ENCODE measurements at places on chromosomes 3 and 15.

GRCh38 chr3:17852217-17852616, 109.8 kb upstream of the TBC1D5 start:
- DNase-seq, result no peak

DNA sequence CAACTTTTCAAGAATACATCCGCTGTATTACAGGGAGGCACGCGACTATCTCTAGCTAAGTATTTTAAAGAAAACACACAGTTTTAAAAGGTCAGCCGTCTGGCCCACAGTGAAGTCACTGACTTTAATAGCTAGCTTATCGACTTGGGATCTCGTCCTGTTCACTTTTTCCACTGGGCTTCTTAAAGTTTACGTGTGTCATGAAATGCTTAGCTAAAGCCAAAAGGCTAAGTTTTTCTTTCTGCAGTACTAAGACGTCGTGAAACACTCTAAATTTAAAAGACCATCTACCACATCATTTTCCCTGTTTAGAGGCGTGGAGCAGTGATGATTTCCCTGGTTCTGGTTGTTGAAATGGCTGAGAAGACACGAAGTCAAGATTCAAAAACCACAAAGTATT, 27.1 kb downstream of the LRIG1 start:
- no peak for DNase-seq

DNA sequence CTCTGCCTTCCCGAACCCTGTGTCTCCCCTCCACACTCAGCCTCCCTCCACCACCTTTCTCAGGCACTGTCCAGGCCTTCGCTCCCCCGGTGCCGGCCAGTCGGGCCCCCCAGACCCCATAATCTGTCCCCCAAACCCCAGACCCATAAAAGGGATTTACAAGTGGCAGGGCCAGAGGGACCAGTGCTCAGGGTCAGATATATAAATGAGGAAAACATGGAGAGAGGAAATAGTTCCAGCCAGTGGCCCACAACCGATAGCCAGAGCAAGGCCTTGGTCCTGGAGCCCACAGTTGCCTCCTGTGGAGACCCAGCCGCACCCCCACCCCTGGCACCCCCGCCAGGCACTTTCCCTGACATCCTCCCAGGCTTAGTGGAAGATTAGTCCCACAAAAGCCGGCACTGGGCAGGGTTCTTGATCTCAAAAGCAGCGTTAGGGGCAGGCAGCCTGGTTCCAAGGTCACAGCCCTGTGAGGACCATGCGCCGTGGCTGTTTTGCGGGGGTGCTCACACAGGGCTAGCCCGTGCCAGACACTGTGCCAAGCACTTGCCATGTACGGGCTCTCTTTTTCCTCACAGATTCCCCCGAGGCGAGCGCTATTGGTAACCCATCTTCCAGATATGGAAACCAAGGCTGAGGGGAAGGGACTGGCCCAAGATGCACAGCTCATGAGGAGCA, 1.1 kb upstream of the PLXND1 start:
- DNase-seq, result no peak

- no peak for DNase-seq
Observed at GRCh38 chr3:125033135-125033534, 22.7 kb downstream of the HEG1 start.

GRCh38 chr3:178646186-178646862, 110.1 kb downstream of the KCNMB2 start:
- DNase-seq, result no peak

- no peak for DNase-seq
Observed at GRCh38 chr3:150729682-150730360, 26.1 kb upstream of the ERICH6 start.

DNA sequence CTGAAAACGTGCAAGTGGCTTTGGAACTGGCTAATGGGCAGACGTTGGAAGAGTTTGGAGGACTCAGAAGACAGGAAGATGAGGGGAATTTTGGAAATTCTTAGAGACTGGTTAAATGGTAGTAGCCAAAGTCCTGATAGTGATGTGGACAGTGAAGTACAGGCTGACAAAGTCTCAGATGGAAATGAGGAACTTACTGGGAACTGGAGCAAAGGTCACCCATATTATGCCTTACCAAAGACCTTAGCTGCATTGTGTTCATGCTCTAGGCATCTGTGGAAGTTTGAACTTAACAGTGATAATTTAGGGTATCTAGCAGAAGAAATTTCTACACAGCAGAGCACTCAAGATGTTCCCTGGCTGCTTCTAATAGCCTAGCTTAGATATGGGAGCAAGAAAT, 28.6 kb upstream of the SERPINI2 start:
- DNase-seq, result no peak

DNA sequence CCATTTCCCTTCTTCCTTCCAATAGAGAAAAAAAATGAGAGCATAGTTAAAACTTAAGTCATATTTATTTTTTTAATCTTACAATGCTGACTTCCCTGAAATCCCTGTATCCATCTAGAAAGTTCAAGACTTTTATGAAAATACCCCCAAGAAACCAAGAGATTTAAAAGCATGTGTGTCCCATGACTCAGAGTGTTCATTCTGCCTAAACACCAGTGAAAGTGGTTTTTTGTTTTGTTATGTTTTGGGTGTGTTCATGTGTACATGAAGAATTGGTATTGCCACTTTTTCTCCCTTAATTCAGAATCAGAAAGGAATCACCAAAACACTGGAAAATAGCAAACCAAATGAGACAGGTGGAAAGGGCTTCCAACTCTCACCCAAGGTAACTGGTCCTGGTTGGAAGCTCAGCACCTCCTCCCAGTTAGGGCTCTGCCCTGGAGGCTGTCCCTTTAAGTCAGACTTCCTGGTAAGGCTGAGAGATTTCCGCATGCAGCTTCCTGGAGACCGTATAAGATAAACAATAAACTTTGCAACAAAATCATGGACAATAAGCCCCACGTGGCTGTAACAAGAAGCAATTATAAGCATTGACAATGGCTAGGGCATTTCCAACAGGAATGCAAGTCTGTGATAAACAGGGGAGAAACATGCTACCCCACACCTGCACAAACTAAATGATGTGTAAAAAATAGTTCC, 121.9 kb upstream of the ARHGEF3 start:
- DNase-seq, result no peak

- DNase-seq, result no peak
Observed at GRCh38 chr3:125054449-125055329, 1.1 kb downstream of the HEG1 start.

Data from NT2/D1 (cell line).